CD14-positive monocyte (primary cell): ENCODE measurements at places on chromosomes 3 and 15.

GRCh38 chr15:58548308-58549012, 116.7 kb downstream of the LIPC start:
- no peak for DNase-seq

- DNase-seq, result no peak
Observed at GRCh38 chr15:77476995-77477394, 56.3 kb downstream of the HMG20A start.

DNA sequence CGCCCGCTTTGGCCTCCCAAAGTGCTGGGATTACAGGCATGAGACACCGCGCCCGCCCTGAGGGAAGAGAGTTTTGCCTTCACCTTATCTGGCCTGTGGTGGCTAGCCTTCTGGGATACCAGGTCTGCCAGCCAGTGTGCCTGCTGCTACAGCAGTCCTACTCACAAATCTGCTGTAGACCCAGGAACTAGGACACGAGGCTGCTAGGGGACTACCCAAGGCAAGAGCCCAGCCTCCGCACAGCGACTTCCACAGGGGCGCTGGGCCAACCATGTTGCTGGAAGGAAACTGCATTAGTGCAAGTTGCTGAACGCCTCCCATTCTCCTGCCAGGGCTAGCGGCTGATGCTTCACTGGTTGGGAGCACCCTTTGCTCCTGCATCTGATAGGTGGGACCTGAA, 53.7 kb downstream of the DHX30 start:
- DNase-seq, result no peak

DNA sequence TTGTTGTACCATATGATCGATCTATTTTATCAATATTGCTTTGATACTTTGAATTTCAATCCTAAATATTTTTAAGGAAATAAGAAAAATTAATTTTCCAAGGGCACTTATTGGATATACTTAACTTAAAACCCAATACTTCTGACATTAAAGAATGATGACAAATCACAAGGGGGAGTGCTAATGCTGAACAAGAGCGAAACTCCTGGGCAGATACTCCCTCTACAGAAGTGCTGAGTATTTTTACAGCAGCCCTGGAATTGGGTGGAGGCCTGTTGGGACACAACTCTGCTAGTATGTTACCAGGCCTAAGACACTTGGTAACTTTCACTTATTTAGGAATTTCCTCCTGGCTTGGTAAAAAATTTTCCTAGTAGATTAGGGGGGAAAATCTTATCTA, 46.2 kb downstream of the DENND6A start:
- no peak for DNase-seq

DNA sequence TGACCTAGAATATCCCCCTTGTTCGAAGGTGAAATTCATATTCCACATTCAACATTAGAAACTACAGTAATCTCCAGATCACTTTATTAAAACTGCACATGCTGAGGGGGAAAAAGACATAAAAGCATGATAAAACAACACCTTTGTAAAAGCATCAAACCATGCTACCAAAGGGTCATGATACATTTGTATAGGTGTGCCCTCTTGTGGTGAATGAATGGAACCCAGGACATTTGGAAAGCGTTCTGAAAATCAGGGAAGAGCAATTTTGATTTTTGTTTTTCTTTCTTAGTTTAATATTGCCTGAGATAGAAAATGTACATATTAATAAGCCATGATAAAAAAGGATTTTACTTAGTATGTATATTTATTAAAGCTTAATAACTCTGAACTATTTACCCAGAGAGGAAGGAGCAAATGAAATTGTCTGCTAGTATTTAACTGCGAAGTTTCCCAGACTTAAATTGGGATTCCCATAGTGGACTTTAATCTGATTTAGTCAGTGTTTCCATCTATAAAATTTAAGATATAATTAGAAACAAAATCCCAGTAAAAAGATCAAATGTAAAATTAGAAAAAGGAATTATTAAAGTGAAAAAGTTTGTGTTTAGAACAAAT, 105.8 kb upstream of the ARL6 start:
- DNase-seq, result no peak

GRCh38 chr3:16663854-16664712, 58.9 kb upstream of the DAZL start:
- DNase-seq, result no peak

GRCh38 chr15:51505251-51505650, 117.3 kb downstream of the DMXL2 start:
- DNase-seq, result no peak

GRCh38 chr15:66138096-66138783, 115.3 kb downstream of the MEGF11 start:
- DNase-seq, result no peak

DNA sequence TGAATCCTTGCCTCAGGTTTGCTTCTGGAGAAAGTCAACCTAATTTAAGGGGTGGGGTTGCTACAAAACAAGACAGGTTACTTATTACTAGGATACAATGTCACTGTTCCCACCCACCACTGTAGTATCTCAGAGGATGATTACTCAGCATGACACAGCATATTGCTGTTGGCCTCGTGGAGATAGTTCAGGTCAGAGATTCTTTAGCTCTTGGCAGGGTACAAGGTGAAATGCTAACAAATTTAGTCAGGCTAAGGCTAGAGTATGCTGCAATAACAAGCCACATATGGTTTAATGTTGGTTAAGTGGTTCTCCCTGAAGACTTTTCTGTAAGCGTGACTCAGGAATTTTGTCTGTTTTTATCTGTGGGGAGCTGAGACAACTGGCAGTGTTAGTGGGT, 161.8 kb downstream of the EDEM1 start:
- no peak for DNase-seq

DNA sequence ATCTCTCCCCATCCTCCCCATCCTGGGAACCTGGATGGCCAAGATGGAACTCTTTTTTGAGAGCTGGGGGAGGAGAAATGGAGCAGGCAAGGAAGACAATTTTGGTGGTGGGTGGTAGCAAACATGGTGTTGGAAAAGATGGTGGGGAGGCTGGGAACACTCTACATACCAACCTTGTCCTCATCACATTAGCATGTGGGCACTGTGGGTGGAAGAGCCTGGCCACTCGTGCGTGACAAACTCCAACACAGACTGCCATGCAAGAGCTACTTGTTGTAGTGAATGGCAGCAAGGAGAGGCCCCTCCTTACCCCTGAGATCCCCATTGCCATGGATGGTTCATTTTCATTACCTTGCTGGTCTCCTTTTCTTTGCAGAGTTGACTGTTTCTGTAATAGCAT, 262.6 kb downstream of the RPLP1 start:
- DNase-seq, result no peak

GRCh38 chr3:64928683-64929082, 240.9 kb upstream of the ADAMTS9 start:
- DNase-seq, result no peak

- peak; percentile 73 for DNase-seq
Observed at GRCh38 chr3:40714771-40715345, 190.1 kb downstream of the ZNF621 start.

DNA sequence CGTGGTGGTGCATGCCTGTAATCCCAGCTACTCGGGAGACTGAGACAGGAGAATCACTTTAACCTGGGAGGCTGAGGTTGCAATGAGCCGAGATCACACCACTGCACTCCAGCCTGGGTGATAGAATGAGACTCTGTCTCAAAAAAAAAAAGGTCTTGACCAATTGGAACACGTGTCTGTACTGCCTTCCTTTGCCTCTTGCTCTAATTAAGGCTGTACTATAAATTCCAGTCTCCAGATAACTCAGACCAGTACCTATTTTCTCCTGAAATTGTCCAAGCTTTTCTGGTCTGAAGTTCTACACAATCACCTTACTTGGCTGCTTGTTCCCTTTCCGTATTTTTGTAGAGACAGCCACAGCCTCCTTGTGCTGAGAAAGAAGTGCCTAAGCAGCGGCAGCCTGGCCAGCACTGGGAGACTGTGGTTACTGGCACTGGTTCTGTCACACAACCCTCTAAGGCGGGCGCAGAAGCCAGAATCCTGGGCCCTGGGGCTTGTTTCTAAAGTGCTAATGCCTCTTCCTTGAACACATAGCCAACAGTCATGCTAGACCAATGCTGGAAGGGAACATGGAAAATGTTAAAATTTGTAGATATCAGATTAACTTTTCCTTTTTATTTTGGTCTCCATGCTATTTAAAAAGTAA, 6.2 kb upstream of the CEP70 start:
- DNase-seq, result no peak
